Chondrocyte (in vitro differentiated cells): ENCODE measurements at places on chromosomes 4 and X.

GRCh38 chrX:12034741-12035140 lies 103.5 kb upstream of the FRMPD4 start:
- DNase-seq = no peak

GRCh38 chr4:61299316-61299715 lies 99.2 kb downstream of the ADGRL3 start:
- DNase-seq = no peak

DNA sequence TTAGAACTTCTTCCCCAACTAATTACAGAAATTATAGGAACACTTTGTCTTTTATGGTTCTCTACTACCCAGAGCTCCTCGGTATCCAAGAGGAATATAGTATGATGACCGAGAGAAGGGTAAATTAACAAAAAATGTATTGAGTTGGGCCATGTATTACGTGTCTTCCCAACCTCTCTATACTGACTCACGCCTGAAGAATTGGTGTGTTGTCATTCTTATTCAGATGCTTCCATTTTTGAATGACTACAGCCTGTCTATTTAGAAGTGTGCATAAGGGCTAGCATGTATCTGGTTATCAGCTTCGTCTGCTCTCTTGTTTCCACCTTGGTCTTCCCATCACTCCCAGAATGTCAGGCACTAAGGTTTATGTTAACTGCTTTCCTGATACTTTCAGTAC lies 24.5 kb upstream of the SCD5 start:
- DNase-seq = no peak

GRCh38 chrX:101357166-101357795 lies 8.7 kb upstream of the TIMM8A start:
- DNase-seq = no peak

DNA sequence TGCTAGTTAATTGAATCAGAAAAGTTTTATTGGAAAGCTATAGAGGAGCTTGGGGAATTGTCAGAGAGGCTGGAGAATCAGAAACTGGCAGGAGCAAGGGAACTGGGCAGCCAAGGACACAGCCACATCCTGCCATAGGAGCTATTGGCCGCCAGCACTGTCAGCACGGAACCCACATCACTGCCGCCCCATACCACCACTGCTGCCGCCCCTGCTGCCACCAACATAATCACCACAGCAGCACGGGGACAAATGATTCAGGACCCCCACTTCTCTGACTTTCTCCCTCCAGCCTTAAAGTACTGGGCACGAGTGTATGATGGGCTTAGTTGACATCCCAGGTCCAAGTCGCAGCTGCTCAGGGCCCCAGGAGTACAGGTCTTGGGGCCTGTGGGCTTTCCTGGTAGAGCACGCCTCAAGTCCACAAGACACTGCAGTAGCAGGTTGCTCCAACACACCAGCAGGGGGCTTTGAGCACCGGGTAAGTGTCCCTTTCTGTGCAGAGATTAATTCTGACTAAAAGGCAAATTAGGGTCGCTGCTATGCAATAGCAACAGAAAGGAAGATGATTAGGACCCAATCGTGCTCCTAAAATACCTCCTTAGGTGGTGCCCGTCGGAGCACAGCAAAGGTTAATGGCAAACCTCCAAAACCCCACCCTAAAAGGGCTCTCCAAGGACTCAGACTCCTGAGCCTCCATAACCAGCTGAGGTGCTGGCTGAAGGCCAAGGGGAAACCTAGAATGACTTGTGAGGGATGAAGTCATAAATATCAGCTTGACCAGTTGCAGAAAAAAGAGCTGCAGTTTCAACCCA lies 6.9 kb downstream of the PJA1 start:
- no peak for DNase-seq

- no peak for DNase-seq
Observed at GRCh38 chr4:62399242-62399641, 1199.1 kb downstream of the ADGRL3 start.

- no peak for DNase-seq
Observed at GRCh38 chr4:122816476-122816875, 10.2 kb upstream of the FGF2 start.

- DNase-seq = no peak
Observed at GRCh38 chr4:52234561-52235440, 183.7 kb downstream of the SPATA18 start.
